ENCODE measurements at places on chromosomes 16 and 17.
A peak's percentile ranks its signal among the peaks of the same experiment; 100 is the strongest.

GRCh38 chr16:54145881-54146280, 140.7 kb downstream of the IRX3 start:
- no peak for DNase-seq

GRCh38 chr16:54655121-54655590, 275.5 kb upstream of the IRX5 start:
- DNase-seq: no peak

DNA sequence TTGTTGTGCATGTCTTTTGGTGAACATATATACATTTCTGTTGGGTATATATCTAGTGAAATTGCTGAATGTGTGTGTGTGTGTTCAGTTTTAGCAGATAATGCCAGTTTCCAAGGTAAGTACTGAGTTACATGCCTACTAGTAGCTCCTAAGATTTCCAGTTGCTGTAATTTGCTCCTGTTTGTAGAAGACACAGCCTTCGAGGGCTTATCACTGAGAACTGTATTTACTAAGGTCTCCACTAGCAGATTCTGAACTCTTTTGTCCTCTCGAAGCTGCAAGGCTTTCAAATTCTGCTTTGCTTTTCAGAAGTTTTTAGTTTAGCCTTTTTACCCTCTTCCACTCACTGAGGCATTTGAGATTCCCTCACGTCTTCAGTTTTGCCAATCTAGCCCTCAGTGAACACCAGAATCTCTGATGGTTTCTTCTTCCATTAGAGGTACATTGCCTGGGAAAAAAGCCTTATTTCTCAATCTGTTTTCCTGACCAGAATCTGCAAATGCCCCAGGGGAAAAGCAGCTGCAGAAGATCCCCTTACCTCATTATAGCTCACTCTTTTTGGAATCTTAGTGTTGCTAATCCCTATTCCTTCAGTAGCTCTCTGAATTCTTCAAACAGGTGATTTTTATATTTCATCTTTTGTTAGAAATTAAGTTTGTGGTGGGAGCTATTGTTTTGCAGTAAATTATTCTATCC, 52.9 kb downstream of the NF1 start:
- no peak for DNase-seq

GRCh38 chr17:39794249-39794970, 56.7 kb downstream of the GRB7 start:
- DNase-seq: no peak

DNA sequence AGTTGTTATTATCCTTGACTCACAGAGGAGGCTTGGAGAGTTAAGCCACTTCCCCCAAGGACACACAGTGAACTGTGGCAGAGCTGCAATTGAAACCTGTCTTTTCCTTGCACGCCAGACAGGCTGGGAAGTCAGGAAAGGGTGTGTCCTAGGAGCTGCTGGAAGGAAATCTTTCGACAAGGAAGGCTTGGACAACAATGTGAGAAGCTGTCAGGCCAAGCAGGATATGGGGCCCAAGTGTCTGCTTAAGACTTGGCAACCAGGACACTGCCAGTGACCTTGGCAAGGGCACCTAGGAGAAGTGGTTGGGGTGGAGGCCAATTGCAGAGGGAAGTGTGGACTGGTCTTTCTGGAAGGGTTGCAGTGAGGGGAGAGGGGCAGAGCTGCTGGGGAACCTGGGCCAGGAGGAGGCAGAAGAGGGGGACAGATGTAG, 2.1 kb upstream of the CAMKK1 start:
- no peak for DNase-seq

DNA sequence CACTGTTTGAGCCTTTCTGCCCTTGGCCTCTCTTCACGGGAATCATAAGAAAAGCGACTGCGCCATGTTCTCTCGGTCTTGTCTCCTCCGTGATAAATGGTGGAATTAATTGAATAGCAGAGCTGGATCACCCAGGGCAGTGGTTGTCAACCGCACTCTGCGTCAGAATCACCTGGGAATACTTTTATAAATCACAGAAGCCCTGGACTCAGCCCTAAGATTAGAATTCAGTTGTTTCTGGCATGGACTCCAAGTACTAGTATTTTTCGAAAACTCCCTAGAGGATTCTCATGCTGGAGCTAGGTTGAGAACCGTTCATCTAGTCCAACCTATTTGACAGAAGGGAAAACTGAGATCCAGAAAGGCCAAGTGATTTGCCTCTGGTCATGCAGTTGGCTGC, 64.1 kb downstream of the SPACA3 start:
- no peak for DNase-seq

DNA sequence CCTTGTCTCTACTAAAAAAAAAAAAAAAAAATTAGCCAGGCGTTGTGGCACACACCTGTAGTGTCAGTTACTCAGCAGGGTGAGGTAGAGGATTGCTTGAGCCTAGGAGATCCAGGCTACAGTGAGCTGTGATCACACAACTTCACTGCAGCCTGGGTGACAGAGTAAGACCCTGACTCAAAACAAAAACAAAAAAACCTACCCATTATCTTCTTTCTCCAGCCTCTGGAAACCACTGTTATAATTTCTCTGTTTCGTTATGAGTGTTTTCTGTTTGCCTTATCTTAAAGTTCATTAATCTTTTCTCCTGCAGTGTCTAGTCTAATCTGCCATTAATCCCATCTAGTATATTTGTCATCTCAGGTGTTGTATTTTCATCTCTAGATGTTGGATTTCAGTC, 18.6 kb upstream of the CLTC start:
- DNase-seq: no peak

DNA sequence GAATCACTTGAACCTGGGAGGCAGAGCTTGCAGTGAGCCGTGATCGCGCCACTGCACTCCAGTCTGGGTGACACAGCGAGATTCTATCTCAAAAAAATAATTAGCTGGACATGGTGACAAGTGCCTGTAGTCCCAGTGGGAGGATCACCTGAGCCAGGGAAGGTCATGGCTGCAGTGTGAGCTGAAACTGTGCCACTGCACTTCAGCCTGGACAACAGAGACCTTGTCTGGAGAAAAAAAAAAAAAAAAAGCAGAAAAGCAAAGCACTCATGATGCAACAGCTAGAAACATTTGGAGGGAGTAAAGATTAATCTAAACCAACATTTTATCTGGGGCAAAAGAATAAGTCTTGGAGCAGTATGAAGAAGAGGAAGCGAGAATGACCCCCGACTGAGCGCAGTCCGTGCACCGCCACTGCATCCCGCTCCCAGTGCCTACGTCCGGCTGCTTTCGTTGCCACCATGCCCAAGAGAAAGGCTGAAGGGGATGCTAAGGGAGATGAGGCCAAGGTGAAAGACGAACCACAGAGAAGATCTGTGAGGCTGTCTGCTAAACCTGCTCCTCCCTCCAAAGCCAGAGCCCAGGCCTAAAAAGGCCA, 8.2 kb downstream of the PRPSAP1 start:
- DNase-seq: no peak

GRCh38 chr17:42283241-42284023, 4.9 kb upstream of the STAT5A start:
- DNase-seq: no peak

DNA sequence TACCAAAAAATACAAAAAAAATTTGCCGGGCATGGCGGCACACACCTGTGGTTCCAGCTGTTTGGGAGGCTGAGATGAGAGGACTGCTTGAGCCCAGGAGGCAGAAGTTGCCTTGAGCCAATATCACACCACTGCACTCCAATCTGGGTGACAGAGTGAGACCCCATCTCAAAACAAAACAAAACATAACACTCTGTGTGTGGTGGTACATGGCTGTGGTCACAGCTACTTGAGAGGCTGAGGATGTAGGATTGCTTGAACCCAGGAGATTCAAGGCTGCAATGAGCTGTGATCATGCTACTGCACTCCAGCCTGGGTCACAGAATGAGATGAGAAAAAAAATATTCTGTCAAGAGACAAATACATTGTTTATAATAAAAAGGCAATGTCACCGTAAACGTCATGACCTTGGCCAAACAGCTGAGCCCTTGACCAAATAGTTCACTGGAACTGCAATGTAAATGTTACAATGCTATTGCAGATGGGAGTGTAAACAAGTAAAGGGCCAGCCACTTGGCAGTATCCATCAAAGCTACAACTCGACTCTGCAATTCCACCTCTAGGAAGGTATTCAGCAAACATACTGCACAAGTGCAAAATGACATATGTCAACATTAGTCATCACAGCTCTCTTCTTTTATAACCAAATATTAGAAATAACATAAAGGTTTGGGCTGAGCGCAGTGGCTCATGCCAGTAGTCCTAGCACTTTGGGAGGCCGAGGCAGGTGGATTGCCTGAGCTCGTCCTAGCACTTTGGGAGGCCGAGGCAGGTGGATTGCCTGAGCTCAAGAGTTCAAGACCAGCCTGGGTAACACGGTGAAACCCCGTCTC, 16.9 kb downstream of the EARS2 start:
- no peak for DNase-seq

GRCh38 chr16:22300427-22301071, 3.3 kb downstream of the POLR3E start:
- no peak for DNase-seq

- no peak for DNase-seq
These were observed 14.6 kb downstream of the GSE1 start for GRCh38 chr16:85627526-85628264.

GRCh38 chr17:8123695-8124349, at the start of gene HES7:
Gene HES7, minus strand, starts transcription at chr17:8124106. Its CDS starts 22 bp downstream, at chr17:8124084.
- DNase-seq: no peak

DNA sequence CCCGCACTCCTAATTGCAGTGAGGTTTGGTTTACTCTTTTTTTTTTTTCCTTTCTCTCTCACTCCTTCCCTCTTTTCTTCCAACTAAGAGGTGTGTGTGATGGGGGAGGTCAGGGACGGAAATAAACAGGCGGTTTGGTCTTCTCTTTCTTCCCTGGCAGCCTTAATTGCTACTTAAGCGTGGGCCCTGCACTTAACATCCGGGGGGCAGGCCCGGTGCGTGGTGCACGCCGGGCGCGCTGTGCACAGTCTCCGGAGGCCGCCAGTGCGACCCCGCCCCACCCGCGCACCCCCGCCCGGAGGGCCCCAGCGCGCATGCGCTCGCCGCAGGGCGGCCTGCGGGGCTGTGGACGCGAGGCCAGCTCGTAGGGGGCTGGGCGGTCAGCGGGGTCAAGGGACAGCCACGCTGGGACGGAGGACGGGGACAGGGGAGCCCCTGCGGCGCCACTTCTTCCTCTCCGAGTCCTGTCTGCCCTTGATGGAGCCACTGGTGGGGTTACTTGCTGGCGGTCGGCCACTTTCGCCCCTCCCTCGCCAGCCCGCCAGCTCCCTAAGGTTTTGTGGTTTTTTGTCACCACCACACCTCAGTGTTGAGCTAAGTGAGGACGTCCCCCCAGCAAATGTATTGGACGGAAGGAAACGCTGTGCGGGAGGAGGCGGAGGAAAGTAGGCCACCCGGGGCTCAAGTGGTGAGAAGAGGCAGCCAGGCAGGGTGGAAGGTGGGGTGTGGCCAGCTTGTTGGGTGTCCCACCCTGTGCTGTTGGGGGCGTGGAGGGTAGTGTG, 120.9 kb downstream of the MRM1 start:
- no peak for DNase-seq

DNA sequence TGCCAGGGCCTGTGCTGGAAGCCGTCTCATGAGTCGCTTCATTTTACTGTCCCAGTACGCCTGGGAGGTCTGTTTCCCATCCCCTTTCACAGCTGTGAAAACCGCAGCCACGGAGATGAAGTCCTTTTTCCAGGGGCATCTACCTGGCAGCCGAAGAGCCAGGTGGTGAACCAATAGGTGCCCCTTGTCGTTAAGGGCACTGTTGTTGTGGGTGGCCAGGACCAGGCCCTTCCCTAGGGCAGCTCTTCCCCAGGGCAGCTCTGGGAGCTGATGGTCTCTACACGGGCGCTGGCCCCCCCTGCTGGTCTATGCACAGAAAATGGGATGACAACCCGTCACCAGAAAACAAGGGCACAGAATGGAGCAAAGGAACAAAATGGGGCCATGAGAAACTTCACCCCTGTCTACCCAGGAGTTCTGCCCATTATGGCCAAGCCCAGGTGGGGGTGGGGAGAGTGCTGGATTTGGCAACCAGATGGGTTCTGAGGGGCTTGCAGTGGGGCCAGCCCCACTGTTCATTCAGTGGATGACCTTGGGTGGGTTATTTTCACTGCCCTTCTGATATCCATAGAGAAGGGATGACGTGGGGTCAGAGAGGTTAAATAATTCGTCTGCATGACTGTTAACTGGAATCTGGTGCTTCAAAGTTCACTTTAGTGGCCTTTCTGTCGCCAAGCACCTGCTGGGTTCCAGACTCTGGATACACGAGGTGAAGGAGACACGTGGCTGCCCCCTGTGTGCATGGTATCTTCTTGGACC, 11.5 kb downstream of the RMI2 start:
- peak; percentile 55 for DNase-seq

DNA sequence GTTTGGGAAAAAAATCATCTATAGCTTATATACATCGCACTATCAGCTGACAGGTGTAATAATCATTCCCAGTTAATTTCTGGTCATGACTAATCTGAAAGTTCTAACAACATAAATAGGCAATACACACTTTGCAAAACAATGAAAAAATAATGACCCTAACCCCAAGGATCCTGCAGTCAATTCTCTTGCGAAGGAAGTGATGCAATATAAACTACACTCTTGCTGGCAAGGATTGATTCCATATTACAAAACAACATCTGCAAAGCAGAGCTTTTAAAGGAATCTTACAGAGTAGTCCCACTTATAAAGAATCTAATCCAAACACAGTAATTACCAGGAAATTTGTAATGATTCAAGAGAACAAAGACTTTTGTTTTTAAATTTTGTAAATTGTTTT, 73.4 kb downstream of the MYO1D start:
- DNase-seq: no peak

All from NT2/D1 (cell line).